ENCODE measurements at places on chromosomes 7 and 10.

DNA sequence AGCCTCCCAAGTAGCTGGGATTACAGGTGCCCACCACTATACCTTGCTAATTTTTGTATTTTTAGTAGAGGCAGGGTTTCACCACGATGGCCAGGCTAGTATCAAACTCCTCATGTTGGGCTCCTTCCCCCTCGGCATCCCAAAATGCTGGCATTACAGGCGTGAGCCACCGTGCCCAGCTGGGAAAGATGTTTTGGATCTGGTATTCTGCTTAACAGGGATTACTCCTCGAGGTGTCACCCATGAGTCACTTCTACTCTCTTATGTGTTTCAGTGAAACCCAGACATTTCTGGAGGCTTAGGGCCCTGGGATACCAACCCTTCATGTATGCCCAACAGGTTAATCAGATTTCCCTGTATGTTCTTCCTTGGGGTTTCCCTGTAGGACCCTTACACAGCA lies 11.8 kb upstream of the OPN4 start:
- DNase-seq = no peak

DNA sequence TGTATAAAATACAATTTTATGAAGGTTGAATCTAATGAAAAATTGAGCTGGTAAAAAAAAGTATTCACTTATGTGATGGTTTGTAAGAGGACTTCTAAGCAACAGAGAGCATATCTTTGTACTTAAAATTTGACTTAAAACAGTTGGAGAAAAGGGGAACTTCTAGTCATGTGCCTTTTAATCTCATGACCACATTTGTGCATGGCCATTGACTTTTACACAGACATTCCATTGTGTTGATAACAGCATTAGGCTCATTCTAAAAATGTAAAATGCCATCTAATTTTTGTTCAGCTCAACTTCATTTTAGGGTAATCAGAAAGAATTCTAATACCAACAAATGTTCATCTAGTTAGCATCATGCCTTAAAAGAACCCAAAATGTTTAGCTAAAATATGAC lies 119.9 kb downstream of the HPSE2 start:
- no peak for DNase-seq

- DNase-seq = no peak
Observed at GRCh38 chr10:50561816-50562215, 61.9 kb downstream of the SGMS1 start.

DNA sequence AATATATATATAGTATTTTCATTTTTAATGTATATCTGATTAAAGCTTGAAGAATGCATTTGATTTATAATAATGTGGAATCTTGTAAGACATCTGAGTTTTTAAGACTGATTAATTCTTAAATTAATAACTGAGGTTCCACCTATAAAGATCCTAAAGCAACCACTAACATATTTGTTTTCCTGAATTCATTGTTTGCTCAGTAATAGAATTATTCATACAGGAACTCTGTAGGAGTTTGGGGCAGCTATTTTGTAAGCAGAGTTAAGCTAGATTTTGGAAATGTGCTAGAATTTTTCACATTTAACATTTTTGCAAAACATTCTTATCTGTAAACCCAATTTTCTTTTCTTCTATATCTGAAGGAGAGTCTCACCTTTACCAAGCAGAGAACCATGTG lies 88.9 kb downstream of the NRCAM start:
- DNase-seq = no peak

- DNase-seq = no peak
Observed at GRCh38 chr10:89921403-89921802, 220.0 kb downstream of the KIF20B start.

GRCh38 chr10:58653139-58653538 lies 140.5 kb downstream of the BICC1 start:
- no peak for DNase-seq

- no peak for DNase-seq
Observed at GRCh38 chr7:29976673-29977415, 12.8 kb downstream of the SCRN1 start.

DNA sequence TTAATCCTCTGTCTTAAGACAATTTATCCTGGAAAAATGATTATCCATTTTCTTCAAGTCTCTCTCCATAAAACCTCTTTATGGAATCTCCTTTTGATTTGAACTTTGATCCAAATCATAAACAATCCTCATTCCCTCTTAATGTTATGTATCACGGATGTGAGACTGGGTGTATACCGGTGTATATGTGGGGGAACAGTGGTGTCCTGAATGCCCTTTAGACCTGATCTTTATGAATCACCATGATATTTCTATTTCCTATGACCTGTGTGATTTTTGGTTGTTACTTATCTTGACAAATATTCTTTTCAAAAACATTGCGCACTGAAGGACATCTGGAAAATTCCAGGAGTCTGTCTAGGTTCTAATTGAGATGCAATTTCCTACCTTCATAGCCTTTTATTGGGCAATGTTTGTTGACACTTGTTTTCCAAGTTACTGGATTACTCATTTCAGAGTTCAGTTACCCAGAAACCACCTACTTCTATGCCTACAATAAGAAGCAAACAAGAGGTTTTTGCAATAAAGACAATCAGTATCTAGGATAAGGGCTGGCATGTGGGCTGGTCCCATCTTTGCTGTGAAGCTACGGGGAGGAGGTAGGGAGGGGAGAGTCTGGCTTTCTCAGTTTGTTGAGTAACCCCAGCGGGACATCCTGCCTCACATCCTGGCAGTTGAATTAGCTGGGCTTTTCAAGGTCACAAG lies 190.4 kb downstream of the CTTNBP2 start:
- no peak for DNase-seq

- no peak for DNase-seq
Observed at GRCh38 chr10:478471-479245, 210.8 kb downstream of the DIP2C start.

DNA sequence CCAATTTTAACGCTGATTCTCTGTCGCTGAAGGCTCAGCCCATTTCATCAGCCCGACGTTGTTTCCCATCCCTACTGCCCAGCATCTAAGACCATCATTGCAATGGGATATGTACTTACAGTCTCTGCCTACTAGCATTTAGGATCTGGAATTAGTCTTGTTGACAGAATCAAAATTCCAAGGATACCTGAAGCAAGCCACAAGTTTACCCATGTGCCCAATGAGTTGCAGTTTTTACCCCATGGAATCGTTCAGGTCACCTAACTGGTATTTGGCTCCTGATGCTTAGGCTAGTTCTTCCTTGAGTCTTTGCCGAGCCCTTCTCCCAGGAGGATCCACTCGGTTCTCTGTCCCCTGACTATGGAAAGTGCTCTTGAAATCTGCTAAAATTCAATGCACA lies 276.8 kb downstream of the DNAJB9 start:
- DNase-seq = no peak

GRCh38 chr10:43013065-43013464 lies 63.8 kb upstream of the RET start:
- no peak for DNase-seq

DNA sequence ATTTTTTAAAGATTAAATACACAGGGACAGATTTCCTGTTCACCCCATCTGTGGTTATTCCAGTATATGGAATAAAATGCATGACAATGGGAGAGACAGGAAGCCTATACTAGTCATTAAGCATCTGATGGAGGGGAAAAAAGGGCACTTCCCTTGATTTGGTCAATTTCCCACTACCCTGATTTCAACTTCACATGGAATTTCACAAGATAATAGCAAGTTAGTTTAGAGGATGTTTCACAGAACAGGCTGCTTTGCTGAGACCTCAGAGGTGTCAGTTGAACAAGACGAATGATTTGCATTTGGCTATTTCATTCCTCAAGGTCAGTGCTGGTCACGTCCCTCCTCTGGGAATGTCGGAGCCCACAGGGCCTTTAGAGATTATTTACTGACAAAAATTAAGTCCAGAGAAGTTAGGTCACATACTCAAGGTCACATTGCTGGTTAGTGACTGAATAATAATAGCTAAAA lies 4.7 kb upstream of the ITPRIP start:
- DNase-seq = no peak
